Glutamatergic neuron (in vitro differentiated cells): ENCODE measurements at places on chromosomes 6 and 20.

- no peak for DNase-seq
Measured at GRCh38 chr6:21023210-21023609, 489.0 kb downstream of the CDKAL1 start.

DNA sequence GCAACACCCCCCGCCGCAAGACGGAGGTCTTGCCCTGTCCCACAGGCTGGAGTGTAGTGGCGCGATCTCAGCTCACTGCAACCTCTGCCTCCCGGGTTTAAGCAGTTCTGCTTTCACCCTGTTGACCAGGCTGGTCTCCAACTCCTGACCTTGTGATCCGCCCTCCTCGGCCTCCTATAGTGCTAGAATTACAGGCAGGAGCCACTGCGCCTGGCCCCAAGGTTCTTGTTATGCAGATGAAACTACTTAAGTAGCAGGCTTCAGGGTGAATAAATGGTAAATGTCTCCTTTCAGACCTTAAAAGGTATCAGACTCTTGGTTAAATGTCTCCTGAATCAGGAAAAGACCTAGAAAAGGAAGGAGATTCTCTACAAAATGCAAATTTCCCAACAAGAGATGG is 95.4 kb upstream of the TMEM181 start:
- no peak for DNase-seq

DNA sequence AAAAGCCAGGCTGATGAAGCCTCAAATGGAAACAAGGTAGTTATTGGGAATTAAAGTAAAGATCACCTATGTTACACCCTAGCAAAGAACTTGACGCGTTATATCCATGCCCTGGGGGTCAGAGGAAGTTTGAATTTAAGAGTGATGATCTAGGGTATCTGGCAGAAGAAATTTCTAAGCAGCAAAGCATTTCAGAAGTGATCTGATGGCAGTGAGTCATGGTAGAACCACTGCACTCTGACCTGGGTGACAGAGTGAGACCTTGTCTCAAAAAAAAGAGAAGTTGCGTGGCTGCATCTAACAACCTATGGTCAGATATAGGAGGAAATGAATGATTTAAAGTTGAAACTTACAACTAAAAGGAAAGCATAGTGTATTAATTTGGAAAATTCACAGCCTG is 45.2 kb downstream of the SCP2D1 start:
- no peak for DNase-seq

DNA sequence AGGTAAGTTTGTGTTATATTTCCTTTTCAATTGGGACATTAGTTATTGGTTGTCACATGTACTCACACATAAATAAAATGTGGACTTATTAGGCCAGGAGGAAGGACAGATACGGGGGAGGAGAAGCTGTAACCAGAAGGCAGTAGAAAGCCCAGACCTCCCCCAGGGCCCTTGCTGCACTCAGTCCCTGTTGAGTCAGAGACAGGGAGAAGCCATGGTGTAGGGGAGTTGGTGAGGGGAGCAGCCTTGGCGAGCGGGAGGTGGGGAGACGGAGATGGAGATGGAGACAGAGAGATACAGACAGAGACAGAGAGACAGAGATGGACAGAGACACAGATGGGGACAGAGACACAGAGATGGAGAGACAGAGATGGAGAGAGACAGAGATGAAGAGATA is 263.2 kb downstream of the DLL1 start:
- peak; percentile 23 for DNase-seq
